ENCODE measurements at places on chromosomes 1 and 21. TPM values are rescaled to one million over a fixed set of nuclear protein-coding genes. Genes with fewer than 3 reads are reported as not detected.
A peak's percentile ranks its signal among the peaks of the same experiment; 100 is the strongest.

The PADI2 gene
- 1.8 TPM for total RNA-seq

The C1orf174 gene
- 16.7 TPM for total RNA-seq

The S100B gene
- total RNA-seq = 6.1 TPM

- DNase-seq = no peak
- no peak overlapping the region for H3K27ac ChIP-seq
- H3K36me3 ChIP-seq = no peaks in the 10 kb centered on the region
- H3K27me3 ChIP-seq = no peaks in the 10 kb centered on the region
Measured at GRCh38 chr1:243269461-243269801, 13.6 kb downstream of the SDCCAG8 start.

GRCh38 chr1:3483801-3484444, 29.5 kb downstream of the ARHGEF16 start:
- H3K4me3 ChIP-seq = no peak overlapping the region
- H3K27me3 ChIP-seq = no peaks in the 10 kb centered on the region
- H3K36me3 ChIP-seq = no peaks in the 10 kb centered on the region
- no peaks in the 10 kb centered on the region for H3K4me1 ChIP-seq

DNA sequence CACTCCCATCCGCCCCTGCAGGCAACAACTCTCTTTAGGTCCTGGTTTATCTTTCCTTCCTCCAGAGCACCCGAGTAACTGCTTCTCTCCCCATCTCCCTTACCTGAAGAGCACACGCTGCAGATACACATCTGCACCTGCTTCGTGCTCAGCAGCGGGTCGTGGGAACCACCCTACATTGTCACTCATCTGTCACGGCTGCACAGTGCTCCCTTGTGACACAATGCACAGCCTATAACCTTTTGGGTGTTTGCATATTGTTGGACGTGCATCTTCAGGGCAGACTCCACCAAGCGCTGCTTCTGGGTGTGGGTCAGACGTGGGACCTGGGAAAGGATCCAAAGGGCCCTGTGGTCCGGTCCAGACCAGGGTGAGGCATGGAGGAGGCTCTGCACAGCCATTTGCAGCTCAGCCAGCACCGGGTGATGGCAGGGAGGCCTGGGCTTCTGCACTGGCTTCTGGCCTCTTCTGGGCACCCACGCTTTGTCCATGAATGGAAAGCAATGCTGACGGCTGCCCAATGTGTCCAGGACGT, 42.5 kb downstream of the WDR4 start:
- H3K36me3 ChIP-seq = no peaks in the 10 kb centered on the region
- H3K4me3 ChIP-seq = no peak overlapping the region
- peak; percentile 55 for DNase-seq
- no peaks in the 10 kb centered on the region for H3K4me1 ChIP-seq

GRCh38 chr1:212161231-212161781, 123.9 kb upstream of the PPP2R5A start:
- no peaks in the 10 kb centered on the region for H3K36me3 ChIP-seq
- H3K4me3 ChIP-seq = no peak overlapping the region
- no peak overlapping the region for H3K27ac ChIP-seq
- H3K27me3 ChIP-seq = no peaks in the 10 kb centered on the region

GRCh38 chr1:84847253-84848250, 45.5 kb downstream of the LPAR3 start:
- no peaks in the 10 kb centered on the region for H3K36me3 ChIP-seq
- DNase-seq = peak; percentile 79
- H3K4me1 ChIP-seq = no peaks in the 10 kb centered on the region
- H3K27ac ChIP-seq = no peak overlapping the region

DNA sequence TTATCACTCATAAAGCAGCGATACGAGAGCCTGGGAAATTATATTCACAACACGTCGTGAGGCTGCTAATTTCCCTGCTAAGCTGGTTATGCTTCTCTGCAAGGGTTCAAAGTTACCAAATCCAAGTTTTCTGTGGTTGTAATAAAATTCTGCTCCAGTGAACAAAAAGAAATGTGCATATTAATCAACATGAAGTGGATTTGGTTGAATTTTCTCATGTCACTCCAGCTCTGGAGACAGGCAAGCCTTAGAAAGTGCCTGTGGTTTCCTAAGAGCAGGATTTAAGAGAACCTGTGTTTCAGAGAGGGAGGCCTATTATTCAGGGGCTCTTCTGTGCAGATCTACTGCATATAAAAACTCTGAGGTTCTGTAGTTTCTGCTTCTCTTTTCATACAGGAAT, 87.5 kb downstream of the WLS start:
- H3K4me3 ChIP-seq = no peak overlapping the region
- no peaks in the 10 kb centered on the region for H3K4me1 ChIP-seq
- peaks cover 15% of the 10 kb centered on the region for H3K36me3 ChIP-seq
- H3K27ac ChIP-seq = no peak overlapping the region

DNA sequence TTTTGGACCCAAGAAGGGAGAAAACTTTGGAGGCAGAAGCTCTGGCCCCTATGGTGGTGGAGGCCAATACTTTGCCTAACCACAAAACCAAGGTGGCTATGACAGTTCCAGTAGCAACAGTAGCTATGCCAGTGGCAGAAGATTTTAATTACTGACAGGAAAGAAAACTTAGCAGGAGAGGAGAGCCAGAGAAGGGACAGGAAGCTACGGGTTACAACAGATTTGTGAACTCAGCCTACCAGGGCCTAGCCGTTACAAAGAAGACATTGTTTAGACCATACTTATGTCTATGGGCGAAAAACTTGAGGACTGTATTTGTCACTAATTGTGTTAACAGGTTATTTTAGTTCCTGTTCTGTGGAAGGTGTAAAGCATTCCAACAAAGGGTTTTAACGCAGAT, 10.4 kb upstream of the ACOT11 start:
- H3K4me1 ChIP-seq = peaks cover 2% of the 10 kb centered on the region
- no peak overlapping the region for H3K27ac ChIP-seq
- H3K36me3 ChIP-seq = no peaks in the 10 kb centered on the region
- no peak for DNase-seq

DNA sequence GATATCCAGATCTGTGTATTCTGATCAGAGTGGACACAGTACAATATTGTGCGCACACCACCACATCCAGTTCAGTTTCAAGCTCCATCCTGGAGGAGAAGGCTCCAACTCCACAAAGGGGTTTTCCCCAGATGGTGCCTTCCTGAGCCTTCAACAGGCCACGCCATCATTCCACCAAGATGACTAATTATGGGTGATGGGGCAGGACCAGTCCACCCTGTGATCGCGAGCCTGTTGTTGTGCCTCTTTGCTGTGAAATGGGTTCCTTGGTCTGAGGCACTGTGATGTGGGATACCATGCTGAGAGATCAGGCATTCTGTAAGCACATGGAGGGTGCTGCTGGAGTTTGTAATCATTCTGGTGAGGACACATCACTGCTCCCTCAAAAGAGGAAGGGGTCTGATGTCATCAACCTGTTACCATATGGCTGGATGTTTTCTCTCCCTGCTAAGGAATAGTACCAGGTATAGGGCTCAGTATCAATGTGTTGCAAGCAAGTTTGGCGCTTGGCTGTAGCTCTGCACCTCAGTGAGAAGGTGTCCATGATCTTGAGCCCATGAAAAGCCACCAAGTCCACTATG, 6.7 kb upstream of the SH2D2A start:
- H3K4me1 ChIP-seq = no peaks in the 10 kb centered on the region
- no peak overlapping the region for H3K27ac ChIP-seq
- no peak overlapping the region for H3K4me3 ChIP-seq
- peaks cover 4% of the 10 kb centered on the region for H3K27me3 ChIP-seq

- H3K27ac ChIP-seq = no peak overlapping the region
- no peak overlapping the region for H3K4me3 ChIP-seq
- no peaks in the 10 kb centered on the region for H3K36me3 ChIP-seq
- no peaks in the 10 kb centered on the region for H3K27me3 ChIP-seq
Measured at GRCh38 chr1:208593306-208594006, 349.3 kb upstream of the PLXNA2 start.

DNA sequence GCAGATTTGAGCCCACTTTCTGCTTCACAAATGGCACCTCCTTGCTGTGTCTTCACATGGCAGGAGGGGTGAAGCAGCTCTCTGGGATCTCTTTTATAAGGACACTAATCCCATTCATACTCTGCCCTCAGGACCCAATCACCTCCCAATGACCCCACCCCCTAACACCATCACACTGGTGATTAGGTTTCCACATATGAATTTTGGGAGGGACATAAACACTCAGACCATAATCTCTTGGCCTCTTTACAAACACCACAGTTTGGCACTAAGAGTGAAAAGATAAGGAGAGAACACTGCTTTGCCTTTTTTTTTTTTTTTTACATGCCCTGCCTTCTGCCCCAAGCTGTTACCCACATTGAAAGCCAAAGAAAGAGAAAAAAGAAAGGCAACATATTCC, 166.2 kb upstream of the NFIA start:
- no peaks in the 10 kb centered on the region for H3K27me3 ChIP-seq
- H3K4me3 ChIP-seq = no peak overlapping the region
- no peaks in the 10 kb centered on the region for H3K4me1 ChIP-seq
- H3K27ac ChIP-seq = no peak overlapping the region
- no peaks in the 10 kb centered on the region for H3K36me3 ChIP-seq

DNA sequence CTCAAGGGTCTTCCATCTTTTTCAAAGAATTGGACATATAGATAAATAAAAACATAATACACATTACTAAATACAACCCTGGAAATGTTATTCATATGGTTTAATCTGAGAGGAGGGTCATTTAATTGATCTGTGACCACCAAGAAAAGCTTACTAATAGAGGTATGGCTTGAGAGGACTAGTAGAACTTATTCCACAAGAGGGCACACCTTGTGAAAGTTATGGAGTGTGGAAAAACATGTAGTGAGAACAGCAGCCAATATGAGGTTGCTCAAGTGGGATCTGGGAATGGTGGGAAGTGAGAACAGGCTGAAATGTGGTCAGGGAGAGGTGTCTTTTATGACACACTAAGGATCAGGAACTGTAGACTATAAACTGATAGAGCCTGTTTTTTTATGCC, 973.5 kb upstream of the B3GALT2 start:
- no peaks in the 10 kb centered on the region for H3K4me1 ChIP-seq
- no peak for DNase-seq
- H3K27me3 ChIP-seq = no peaks in the 10 kb centered on the region
- H3K27ac ChIP-seq = no peak overlapping the region
- no peaks in the 10 kb centered on the region for H3K36me3 ChIP-seq
